ENCODE measurements at places on chromosomes 16 and 17. TPM values are rescaled to one million over a fixed set of nuclear protein-coding genes. Genes with fewer than 3 reads are reported as not detected.

DNA sequence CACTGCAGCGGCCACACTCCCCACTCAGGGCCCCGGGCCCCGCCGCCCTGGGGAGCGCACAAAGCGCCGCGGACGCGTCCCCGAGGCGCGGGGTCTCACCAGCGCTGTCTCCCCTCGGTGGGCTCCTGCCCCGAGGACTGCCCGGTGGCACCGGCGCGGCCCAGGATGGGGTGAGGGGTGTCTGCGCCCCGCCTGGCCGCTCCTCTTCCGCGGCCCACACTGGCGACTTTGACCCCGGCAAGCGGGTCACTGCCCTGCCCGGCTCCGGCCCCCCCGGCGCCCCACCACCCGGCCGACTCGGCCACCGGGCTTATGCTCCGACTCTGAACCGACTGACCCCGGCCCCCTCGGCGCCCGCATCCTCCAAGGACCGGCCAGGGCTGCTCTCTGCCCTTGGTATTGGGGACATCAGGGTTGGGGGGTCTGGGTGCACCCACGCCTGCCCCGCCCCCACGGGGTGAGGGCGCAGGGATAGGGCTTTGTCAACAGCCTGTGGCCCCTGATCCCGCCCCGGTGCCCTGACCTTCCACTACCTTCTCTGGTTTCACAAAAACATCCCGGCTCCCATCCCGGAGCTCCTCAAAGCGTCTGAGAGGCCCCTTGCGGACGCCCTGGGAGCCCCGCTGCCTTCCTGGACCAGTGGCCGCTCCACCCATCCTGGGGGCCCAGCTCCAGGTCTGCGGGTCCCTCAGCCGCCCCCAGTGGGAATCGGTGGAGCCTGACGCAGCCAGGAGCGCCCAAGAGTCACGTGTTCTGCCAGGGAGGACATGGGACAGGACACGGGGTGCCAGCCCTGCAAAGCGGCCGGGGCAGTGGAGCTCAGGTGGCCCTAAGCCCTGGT is 829 bp downstream of the GCGR start:
- DNase-seq = no peak
- no peak overlapping the region for H3K27ac ChIP-seq
- no peaks in the 10 kb centered on the region for H3K4me1 ChIP-seq

- no peak overlapping the region for H3K27ac ChIP-seq
- H3K27me3 ChIP-seq = no peaks in the 10 kb centered on the region
- no peak for DNase-seq
- H3K4me1 ChIP-seq = peaks cover 11% of the 10 kb centered on the region
Measured at GRCh38 chr16:66523861-66524354, 26.0 kb downstream of the TK2 start.

GRCh38 chr17:16639438-16639837 is 14.2 kb downstream of the ZNF624 start:
- H3K27me3 ChIP-seq = no peaks in the 10 kb centered on the region
- no peak overlapping the region for H3K27ac ChIP-seq
- H3K4me1 ChIP-seq = no peaks in the 10 kb centered on the region
- H3K36me3 ChIP-seq = peaks cover 74% of the 10 kb centered on the region
- H3K4me3 ChIP-seq = no peak overlapping the region

The CFAP20 gene
- 72.1 TPM for total RNA-seq

The VAT1L gene
- 5.2 TPM for total RNA-seq

Data from neural crest cell (in vitro differentiated cells).